Renal cortex interstitium (tissue), 15 donors: ENCODE measurements at places on chromosomes 16 and 17. TPM values are rescaled to one million over a fixed set of nuclear protein-coding genes. Genes with fewer than 3 reads are reported as not detected.

Gene HAS3
- polyA plus RNA-seq, result 4.1 TPM

Gene KRT12
- polyA plus RNA-seq, result not detected

Gene KRTAP3-2
- polyA plus RNA-seq, result not detected

Gene GABARAP
- polyA plus RNA-seq, result 455 TPM

Gene NOD2
- 0.47 TPM for polyA plus RNA-seq

Gene ETV4
- polyA plus RNA-seq, result 45.6 TPM

Gene TNFRSF17
- 0.34 TPM for polyA plus RNA-seq

Gene PRPF8
- 353 TPM for polyA plus RNA-seq

Gene HYDIN
- polyA plus RNA-seq, result 13.6 TPM

GRCh38 chr16:10922328-10923145 lies 19.7 kb downstream of the DEXI start:
- DNase-seq, result no peak

DNA sequence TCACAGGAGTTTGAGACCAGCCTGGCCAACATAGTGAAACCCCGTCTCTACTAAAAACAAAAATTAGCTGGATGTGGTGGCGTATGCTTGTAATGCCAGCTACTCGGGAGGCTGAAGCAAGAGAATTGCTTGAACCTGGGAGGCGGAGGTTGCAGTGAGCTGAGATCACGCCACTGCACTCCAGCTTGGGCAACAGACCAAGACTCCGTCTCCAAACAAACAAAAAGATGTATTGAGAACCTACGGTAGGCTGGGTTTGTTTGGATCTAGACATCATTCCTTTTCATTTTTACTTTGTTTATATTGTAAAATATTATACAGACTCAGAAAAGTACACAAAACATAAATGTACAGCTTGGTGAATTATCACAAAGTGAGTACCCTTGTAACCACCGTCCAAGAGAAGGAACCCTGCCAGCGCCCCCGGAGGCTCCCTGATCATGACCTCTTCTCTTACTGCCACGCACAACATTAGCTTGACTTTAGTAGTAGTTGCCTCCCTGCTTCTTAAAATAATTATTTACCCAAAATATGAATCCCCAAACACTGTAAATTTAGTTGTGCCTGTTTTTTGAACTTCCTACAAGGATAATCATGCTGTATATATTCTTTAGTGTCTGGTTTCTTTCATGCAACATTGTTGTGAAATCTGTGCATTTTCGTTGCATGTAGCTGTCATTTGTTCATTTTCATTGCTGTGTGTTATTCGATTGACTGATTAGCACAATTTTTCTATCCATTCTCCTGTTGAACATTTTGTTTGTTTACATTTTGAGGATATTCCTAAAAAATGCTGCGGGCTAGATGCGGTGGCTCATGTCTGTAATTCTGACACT lies 56.5 kb downstream of the KSR1 start:
- no peak for DNase-seq

- no peak for DNase-seq
Measured at GRCh38 chr16:19741354-19741753, 23.3 kb downstream of the IQCK start.

DNA sequence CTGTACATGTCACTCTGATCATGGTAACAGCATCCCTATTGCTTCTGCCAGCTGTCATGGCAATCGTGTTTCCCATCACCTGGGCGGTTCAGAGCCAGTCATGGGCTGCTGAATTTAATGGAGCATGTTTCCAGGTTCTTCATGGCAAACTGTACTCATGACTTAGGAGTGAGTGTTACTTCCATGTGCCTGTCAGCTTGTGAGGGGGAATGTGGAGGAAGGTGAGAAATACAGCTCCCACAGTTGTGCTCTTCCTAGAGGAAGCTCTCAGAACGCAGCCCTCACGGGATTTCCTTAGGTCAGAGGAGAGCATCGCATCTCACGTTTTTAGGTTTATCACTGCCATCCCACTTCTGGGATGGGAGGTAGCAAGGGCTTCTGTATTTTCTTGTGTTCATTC lies 28.0 kb upstream of the ARHGAP23 start:
- no peak for DNase-seq

DNA sequence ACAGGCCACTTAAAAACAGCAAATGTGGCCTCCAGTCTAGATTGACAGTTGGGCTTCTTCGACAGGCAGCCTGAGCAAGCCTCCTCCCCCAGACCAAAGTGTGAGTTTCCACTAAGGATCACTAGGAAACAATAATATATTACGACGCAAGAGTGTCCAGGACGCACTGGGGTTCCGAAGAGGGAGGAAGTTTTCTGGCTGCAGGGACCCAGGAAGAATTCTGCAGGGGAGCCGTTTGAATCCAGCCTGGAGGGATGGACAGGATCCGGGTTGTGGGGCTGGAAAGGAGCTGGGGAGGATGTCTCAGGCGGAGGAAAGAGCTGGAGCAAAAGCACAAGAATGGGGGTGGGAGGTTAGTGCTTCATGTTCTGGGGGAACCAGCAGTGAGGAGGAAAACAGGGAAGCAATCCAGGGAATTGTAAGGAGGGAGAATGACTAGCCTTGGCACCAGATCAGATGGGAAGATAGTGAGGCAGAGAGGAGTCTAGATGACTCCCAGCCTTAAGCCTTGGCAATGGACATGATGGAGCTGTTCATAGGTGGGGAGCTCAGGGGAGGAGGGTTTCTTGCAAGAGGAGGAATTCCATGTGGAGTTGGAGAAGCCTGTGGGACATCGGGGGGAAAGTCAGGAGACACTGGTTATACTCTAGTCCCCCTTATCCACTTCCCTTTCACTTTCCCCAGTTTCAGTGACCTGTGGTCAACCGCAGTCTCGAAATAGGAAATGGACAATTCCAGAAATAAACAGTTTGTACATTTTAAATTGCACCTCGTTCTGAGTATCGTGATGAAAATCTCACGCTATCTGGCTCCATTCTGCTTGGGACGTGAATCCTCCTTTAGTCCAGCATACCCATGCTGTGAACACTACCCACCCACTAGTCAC lies 26.6 kb downstream of the NGFR start:
- DNase-seq, result no peak

GRCh38 chr17:14803826-14804225 lies 461.3 kb downstream of the PMP22 start:
- DNase-seq, result no peak

DNA sequence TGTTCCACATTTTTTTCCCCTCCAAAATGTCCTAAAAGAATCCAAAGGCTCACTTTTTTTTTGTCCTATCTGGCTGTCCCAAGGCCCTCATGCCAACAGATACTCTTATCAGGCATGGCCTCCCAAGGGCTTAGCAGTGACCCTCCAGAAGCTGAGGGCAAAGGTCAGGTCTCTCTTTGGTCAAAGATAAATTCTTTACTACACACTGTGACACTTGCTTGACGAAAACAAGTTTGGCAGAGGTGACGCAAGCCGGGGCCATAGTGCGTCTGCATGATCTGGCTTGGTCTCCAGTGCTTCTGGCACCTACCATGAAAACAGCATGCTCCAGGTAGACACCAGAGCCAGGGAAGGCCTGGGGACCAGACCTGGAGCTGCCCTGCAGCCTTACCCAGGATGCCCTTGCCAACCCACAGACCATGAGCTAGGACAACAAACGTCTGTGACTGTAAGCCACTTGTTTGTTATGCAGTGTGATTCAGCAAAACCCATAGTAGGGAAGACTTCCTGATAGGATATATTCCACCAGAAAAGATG lies 48.5 kb upstream of the IRF8 start:
- no peak for DNase-seq

DNA sequence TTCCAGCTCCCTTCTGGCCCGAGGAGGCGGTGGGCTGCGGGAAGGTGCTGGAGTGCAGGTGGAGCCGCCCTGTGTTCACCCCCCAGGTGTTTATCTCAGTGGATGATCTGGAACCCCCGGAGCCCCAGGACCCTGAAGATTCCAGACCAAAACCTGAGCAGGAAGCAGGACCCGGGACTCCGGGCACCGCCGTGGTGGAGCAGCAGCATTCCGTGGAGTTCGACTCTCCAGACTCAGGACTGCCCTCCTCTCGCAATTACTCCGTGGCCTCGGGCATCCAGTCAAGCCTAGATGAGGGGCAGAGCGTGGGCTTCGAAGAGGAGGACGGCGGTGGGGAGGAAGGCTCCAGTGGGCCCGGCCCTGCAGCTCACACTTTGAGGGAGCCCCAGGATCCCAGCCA lies 25.5 kb downstream of the MNT start:
- DNase-seq, result no peak

DNA sequence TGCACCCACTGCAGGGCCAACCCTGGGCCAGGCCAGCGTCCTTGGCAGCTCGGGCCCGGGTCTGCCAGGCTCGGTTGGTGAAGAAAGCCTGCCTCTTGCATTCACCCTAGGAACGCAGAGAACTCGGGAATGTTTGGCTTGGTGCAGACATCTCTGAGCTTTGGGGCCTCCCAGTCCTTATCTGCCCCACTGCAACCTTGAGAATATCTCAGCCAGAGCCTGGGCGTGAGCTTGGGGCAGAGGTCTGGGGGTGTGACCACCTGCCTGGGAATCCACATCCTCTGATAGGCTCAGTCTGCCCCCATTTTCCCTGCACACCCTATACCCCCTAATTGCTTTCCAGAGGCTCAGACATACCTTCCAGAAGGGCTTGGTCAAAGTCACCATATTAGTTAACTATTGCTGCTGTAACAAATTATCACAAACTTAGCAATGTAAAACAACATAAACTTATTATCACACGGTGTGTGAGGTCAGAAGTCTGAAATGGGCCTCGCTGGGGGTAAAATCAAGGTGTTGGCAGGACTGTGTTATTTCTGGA lies 30.7 kb upstream of the ZNF423 start:
- DNase-seq, result no peak
